ENCODE measurements at places on chromosomes 4 and X. TPM values are rescaled to one million over a fixed set of nuclear protein-coding genes. Genes with fewer than 3 reads are reported as not detected.

REPS2 gene
- 11.9 TPM for total RNA-seq

MAGEA9B gene
- not detected for total RNA-seq

LDOC1 gene
- 1.3 TPM for total RNA-seq

CLCN3 gene
- 86.2 TPM for total RNA-seq

NPY2R gene
- total RNA-seq: not detected

PPEF2 gene
- not detected for total RNA-seq

SRPK3 gene
- 45.6 TPM for total RNA-seq

S100P gene
- 0.73 TPM for total RNA-seq

GC gene
- not detected for total RNA-seq

PAGE4 gene
- not detected for total RNA-seq

GRCh38 chrX:24253469-24253868, 60.4 kb downstream of the SUPT20HL2 start:
- H3K4me1 ChIP-seq: no peaks in the 10 kb centered on the region
- no peak overlapping the region for H3K27ac ChIP-seq
- no peaks in the 10 kb centered on the region for H3K27me3 ChIP-seq
- no peak for DNase-seq
- no peaks in the 10 kb centered on the region for H3K36me3 ChIP-seq
- H3K4me3 ChIP-seq: no peak overlapping the region

GRCh38 chr4:101584306-101584705, 206.2 kb upstream of the BANK1 start:
- no peak for DNase-seq
- no peaks in the 10 kb centered on the region for H3K36me3 ChIP-seq
- H3K4me1 ChIP-seq: no peaks in the 10 kb centered on the region
- H3K4me3 ChIP-seq: no peak overlapping the region

DNA sequence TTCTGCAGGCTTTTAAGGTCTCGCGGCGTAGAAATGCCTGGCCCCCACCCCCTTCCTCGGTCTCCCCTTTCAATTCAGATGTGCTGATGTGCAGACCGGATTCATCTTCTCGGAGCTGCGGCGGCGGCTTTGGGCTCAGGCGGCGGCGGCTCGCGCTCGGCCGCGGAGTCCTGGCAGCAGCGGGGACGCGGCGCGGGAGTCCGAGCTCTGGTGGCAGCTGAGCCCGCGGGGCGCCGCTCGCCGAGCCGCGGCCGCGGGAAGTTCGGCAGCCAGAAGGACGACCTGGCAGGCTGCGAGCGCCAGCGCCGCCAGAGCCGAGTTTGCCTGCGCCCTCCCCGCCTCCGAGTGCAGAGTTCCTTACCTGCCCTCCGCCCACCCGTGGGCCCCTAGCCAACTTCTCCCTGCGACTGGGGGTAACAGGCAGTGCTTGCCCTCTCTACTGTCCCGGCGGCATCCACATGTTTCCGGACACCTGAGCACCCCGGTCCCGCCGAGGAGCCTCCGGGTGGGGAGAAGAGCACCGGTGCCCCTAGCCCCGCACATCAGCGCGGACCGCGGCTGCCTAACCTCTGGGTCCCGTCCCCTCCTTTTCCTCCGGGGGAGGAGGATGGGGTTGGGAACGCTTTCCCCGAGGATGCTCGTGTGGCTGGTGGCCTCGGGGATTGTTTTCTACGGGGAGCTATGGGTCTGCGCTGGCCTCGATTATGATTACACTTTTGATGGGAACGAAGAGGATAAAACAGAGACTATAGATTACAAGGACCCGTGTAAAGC, 448 bp downstream of the TLL1 start:
- H3K4me1 ChIP-seq: no peaks in the 10 kb centered on the region
- H3K27ac ChIP-seq: peak overlapping the region; percentile 44
- DNase-seq: peak; percentile 25
- peak overlapping the region; percentile 63 for H3K4me3 ChIP-seq
- H3K36me3 ChIP-seq: no peaks in the 10 kb centered on the region
- H3K27me3 ChIP-seq: no peaks in the 10 kb centered on the region

DNA sequence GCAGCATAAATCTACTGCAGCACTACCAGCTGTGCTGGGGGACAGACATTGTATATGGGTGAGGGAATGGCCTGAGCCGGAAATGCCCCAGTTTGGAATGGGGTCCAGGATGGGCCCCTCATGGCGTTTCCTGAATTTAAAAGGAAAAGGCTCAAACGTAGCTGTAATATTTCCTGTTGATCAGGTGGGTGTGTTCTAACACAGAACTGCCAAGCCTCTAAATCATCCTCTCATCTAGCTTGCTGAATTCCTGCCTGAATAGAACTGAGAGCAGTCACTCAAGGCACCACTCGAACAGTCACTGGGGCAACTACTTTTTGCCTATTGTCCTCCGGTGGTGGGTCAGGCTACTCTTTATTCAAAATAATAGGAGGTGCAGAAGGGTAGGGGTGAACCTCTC, 28.7 kb downstream of the ADH6 start:
- no peaks in the 10 kb centered on the region for H3K36me3 ChIP-seq
- no peak overlapping the region for H3K4me3 ChIP-seq
- H3K27ac ChIP-seq: no peak overlapping the region
- H3K4me1 ChIP-seq: no peaks in the 10 kb centered on the region

DNA sequence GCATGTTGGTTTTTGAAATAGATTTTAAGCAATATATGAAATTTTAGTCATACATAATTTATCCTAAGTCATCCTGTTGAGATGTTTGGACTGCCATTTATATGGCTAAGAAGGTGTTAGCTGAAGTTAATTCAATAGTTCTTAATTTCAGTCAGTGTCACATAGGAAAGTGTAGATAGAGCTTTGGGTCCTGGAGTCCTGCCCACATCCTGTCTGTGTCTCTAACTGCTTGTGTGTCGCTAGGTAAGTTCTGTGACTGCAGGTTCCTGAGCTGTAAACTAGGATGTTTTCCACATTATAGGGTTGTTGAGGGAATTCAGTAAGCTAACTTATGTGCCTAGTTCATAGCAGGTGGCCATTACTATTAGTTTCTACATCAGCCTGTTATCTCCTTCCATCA, 20.7 kb downstream of the OFD1 start:
- DNase-seq: no peak
- no peak overlapping the region for H3K27ac ChIP-seq
- H3K27me3 ChIP-seq: no peaks in the 10 kb centered on the region
- no peaks in the 10 kb centered on the region for H3K4me1 ChIP-seq

DNA sequence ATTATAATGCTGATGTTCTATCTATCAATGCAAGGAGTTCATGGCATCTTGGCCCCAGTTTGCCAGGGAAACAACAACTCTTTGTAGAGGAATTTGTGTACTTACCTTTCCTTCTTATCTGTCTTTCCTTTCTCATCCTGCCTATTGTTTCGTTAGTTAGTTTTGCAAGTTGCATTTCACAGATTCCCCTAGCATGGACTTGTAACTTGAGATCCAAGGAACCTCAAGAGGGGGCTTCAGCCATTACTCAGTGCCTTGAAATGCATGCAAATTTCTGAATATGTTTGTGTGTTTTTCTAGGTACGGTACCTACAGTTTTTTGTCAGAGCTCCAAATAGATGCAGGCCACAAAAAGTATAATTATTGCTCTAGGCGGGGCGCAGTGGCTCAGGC, 203.6 kb downstream of the LDB2 start:
- H3K4me1 ChIP-seq: peaks cover 15% of the 10 kb centered on the region
- no peak overlapping the region for H3K27ac ChIP-seq
- no peak for DNase-seq
- H3K36me3 ChIP-seq: no peaks in the 10 kb centered on the region

- H3K4me1 ChIP-seq: no peaks in the 10 kb centered on the region
- no peak overlapping the region for H3K27ac ChIP-seq
- no peaks in the 10 kb centered on the region for H3K27me3 ChIP-seq
Observed at GRCh38 chrX:39830414-39830813, 267.3 kb downstream of the BCOR start.

GRCh38 chr4:921830-922331, 10.2 kb downstream of the GAK start:
- peaks cover 27% of the 10 kb centered on the region for H3K4me1 ChIP-seq
- DNase-seq: no peak
- H3K27ac ChIP-seq: no peak overlapping the region

- H3K27me3 ChIP-seq: no peaks in the 10 kb centered on the region
- H3K36me3 ChIP-seq: no peaks in the 10 kb centered on the region
- H3K4me1 ChIP-seq: no peaks in the 10 kb centered on the region
- no peak overlapping the region for H3K4me3 ChIP-seq
Observed at GRCh38 chr4:1097553-1097952, 15.8 kb downstream of the RNF212 start.

DNA sequence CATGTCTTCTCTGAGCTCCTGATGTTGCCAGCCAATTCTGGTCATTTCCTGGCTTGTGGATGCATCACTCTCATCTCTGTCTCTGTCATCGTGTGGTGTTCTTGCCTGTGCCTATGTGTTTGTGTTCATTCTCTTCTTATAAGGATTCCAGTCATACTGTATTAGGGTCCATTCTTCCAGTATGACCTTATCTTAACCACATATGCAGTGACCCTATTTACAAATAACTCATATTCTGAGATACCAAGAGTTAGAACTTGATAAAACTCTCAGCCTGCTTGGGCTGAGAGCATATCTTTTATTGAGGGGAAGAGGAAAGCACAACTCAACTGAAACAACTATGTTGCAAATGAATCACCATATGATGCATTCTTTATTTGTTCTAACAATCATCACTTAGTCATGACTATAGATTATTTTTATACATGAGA, 189.0 kb upstream of the ANXA10 start:
- no peaks in the 10 kb centered on the region for H3K36me3 ChIP-seq

DNA sequence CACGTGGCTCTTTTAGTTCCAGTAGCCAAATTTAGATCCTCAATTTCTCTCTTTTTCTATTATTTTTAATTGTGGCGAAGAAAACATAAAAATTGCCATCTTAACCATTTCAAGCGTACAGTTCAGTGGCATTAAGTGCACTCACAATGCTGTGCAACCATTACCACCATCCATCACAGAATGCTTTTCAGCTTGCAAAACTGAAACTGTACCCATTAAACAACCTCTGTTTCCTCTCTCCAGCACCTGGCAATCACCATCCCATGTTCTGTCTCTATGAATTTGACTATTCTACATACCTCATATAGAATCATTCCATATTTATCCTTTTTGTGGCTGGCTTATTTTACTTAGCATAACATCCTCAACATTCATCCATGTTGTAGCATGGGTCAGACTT, 74.9 kb downstream of the METTL14 start:
- no peaks in the 10 kb centered on the region for H3K27me3 ChIP-seq
- H3K4me3 ChIP-seq: no peak overlapping the region
- H3K36me3 ChIP-seq: peaks cover 35% of the 10 kb centered on the region
- no peak for DNase-seq

DNA sequence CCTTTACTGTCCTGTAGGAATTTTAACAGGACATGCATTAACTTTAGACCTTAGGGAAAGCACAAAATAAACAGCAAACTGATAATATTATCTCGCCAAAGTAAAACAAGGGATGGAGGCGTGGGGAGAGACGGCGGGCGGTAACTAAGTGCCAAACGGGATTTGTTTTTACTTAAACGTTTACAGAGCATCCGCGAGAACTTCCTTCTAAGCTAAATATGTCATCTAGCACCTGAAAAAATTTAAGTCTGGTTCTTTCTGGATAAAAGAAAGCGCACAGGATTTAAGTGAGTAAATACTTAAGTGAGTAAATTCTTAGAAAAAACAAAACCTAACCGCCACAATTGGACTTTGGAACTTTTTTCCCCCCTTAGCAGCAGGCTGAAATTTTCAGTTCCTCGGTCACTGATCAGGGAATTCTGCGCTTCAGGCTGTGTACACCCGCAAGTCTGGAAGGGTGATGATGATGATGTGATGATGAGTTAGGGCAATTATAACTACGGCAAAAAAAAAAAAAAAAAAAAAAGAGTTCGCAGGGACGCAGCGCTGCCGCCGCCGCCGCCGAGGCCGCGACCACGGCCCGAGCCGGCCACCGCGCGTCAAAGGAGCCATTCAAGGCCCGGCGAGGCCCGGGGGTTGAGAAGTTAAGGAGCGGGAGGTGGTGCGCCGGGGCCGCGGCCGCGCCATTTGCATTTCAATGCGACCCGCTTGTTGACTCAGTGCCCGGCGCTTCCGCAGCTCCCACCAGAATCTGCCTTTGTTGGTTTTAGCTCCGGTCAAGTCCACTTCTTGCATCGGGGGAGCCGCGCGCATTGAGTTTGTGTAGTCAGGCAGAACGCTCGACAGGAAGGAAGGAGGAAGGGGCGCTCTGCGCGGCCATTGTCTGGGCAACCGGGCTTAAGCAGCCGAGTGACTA, 108.8 kb downstream of the SPRY1 start:
- no peaks in the 10 kb centered on the region for H3K4me1 ChIP-seq
- H3K4me3 ChIP-seq: peak overlapping the region; percentile 68
- peak; percentile 60 for DNase-seq

GRCh38 chr4:18934197-18934596, 912.6 kb upstream of the LCORL start:
- H3K4me3 ChIP-seq: no peak overlapping the region
- no peaks in the 10 kb centered on the region for H3K4me1 ChIP-seq
- DNase-seq: no peak
- H3K36me3 ChIP-seq: no peaks in the 10 kb centered on the region
- H3K27me3 ChIP-seq: no peaks in the 10 kb centered on the region
- H3K27ac ChIP-seq: no peak overlapping the region

DNA sequence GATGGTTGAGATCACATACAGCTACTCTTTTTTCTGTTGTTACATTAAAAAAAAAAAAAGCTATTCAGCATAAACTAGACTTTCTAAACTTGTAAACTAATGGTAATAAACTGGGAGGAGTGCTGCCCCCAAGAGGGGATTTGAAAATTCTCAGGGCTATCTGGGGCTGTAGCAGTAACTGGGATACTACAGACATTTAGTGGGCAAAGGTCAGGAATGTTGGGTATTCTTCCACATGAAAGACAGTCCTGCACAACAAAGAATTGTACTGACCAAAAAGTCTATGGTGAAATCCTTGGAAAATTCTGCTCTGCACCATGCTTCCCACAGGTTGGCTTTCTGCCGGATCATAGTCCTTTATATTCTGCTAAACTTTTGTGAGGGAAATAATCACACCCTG, 232.6 kb upstream of the BOD1L1 start:
- no peaks in the 10 kb centered on the region for H3K27me3 ChIP-seq
- H3K4me1 ChIP-seq: no peaks in the 10 kb centered on the region
- no peaks in the 10 kb centered on the region for H3K36me3 ChIP-seq
- H3K4me3 ChIP-seq: no peak overlapping the region
- H3K27ac ChIP-seq: no peak overlapping the region

- no peaks in the 10 kb centered on the region for H3K4me1 ChIP-seq
- no peak overlapping the region for H3K4me3 ChIP-seq
- peaks cover 87% of the 10 kb centered on the region for H3K36me3 ChIP-seq
Observed at GRCh38 chr4:53455766-53456165, 78.3 kb downstream of the FIP1L1 start.

DNA sequence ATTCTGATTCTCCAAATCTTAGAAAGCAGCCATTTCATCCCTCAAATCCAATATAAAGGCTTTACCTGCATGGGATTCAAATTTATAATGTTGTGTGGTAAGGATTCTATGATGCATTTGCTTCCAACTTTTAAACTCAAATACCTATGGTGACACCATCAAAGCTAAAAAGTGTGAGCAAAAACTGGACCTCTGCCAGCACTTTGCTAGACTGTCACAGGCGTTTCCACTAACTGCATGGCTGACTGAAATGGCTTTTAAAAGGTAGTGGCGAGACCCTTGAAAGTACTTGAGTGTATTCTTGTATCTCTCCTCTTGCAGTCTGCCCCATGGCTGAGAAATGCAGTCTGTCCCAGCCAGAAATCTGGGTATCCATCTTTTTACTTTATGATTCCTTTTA, 169.4 kb downstream of the AMELX start:
- H3K36me3 ChIP-seq: no peaks in the 10 kb centered on the region
- H3K27me3 ChIP-seq: no peaks in the 10 kb centered on the region
- no peak for DNase-seq

GRCh38 chr4:31702326-31702725, 982.2 kb downstream of the PCDH7 start:
- DNase-seq: no peak
- no peaks in the 10 kb centered on the region for H3K36me3 ChIP-seq
- H3K27ac ChIP-seq: no peak overlapping the region
- no peaks in the 10 kb centered on the region for H3K27me3 ChIP-seq
- H3K4me1 ChIP-seq: no peaks in the 10 kb centered on the region

Measured in heart left ventricle (tissue), 16 donors.